ENCODE measurements at places on chromosomes 1 and 21. TPM values are rescaled to one million over a fixed set of nuclear protein-coding genes. Genes with fewer than 3 reads are reported as not detected.

The YY1AP1 gene
- 71.0 TPM for total RNA-seq

The TLCD4 gene
- 12.2 TPM for total RNA-seq

The VSIG8 gene
- total RNA-seq: not detected

The BTBD8 gene
- total RNA-seq: 8.1 TPM

The KCNJ9 gene
- total RNA-seq: not detected

The NR1I3 gene
- not detected for total RNA-seq

DNA sequence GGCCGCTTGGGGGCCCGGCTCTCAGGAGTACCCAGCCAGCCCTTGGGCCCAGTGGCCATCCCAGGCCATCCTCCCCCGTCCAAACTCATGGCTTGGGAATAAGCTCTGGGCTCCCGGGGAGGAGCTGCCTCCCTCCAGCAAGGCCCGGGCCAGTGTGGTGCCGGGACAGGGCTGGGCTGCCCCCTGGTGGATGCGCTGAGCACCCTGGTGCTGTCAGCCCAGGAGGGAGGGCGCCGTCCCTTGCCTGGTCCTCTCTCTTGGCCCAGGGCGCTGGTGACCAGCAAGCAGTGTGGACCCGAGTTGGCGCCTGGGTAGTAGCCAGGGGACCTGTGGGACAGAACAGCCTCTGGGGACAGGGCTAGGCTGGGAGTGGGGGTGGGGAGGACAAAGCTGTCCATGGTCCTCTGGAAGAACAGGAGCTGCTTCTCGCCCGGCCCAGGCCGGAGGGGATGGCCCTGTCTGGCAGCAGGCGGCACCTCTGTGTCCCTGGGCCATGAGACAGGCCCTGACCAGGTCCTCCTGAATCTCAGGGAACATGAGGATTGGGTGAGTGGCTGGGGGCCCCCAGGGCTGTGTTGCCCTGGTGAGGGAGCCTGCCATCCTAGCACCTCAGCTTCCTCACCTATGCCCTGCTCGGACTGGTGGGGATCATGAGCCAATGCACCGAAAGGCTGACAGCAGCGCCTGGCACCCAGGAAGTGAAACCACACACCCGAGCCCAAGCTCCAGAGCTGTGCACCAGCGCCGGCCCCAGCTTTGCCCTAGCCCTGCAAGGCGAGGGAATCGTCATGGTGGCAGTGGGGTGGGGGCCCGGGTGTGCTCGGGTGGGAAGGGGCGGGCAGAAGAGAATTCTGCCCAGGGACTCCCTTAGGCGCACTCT is 9.4 kb downstream of the MORN1 start:
- peak; percentile 83 for DNase-seq

GRCh38 chr1:8473891-8474300 is 156.0 kb downstream of the SLC45A1 start:
- DNase-seq: no peak

DNA sequence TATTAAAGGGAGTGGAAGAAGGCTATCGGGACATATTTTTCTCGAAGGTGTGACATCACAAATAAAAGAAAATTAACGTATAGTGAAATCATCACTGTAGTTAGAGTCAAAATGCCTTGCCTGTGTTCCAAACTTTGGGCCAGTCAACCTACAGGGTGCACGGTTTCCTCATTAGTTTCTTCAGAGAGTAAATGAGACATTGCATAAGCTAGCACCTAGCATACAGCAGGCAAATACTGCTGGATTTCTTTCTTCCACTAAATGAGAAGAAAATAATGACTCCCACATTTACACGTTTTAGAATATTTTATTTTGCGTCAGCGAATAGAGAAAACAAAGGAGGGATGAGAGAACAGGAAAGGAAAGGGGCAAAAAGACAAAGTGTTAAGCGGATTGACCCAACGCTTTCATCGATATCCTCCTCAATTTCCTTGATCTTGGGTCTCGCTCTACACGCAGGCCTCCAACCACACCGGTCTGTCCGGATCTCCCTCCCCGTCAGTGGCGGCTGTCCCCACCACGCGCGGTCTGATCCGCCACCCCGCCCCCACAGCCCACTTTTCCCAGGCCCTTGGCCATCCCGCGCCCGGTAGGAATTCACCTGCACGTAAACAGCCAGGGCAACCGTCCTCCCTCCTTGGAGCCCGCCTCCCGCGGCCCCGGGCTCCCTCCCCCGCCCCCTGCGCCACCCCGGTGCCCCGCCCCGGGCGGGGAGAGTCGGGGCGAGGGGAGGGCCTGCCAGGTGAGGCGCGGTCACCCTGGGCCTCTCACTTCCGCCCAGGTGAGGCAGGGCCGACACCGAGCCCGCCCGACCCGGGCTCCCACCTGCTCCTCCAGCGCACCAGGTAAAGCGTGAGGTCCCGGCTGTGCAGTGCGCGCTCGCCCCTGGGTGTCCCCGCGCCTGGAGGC is at the start of gene PATJ:
Gene PATJ, plus strand, starts transcription at position 770 of the 909 bp plus-strand sequence. CDS start 20,413 bp downstream, outside the sequence.
- DNase-seq: peak; percentile 87

- DNase-seq: no peak
Measured at GRCh38 chr1:37437087-37437486, 37.3 kb upstream of the ZC3H12A start.

DNA sequence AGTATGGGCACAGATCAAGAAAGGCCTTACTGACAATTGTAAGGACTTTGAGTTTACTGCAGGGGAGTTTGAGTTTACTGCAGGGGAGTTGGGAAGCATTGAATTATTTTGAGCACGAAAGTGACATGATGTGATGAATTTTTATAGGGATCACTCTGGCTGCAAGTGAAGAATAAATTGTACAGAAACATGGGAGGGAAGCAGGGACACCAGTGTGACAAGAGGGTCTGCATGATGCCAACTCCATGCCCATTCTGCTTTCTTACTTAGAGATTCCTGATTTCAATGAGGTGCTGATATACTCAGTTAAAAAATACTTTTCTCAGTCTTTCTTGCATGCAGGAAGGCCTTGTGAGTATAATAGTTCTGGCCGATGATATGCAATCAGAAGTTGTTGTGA is 234.4 kb downstream of the CENPF start:
- no peak for DNase-seq

DNA sequence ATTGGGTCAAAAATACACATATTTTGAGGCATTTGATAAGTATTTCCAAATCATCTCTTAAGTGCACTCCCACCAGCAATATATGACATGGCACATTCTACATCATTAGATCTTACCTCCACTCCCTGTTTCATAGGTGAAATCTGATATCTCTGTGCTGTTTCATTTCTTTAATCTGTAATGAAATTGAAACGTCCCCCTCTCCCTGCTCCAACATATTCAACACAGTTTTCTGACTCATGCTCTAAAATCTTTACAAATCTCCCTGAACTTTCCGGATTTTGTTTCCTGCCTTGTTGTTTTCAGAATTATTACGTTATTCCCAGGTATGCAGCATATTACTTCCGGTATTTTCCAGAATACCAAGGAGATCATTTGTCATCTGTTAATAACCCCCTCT is 66.1 kb upstream of the AKT3 start:
- DNase-seq: no peak
